ENCODE measurements at places on chromosomes 11 and 22. TPM values are rescaled to one million over a fixed set of nuclear protein-coding genes. Genes with fewer than 3 reads are reported as not detected.

DNA sequence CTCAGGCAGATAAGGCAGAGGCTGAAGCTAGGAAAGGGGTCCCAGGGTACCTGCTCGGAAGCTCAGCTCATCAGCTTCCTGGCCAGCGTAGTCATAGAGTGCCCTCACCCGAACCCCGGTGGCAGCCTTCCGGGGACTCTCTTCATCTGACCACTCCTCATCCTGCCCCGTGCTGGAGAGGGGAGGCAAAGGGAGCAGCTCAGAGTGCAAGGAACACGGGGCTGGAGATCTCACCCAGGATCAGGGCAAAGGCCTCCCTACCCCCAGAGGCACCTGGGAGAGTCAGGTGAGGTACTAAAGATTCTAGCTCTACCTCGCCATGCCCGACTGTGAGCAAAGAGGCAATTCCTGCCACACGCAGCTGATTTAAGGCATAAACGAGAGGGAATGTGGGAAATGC lies 1.6 kb upstream of the ARFGAP2 start:
- H3K27me3 ChIP-seq, result no peaks in the 10 kb centered on the region
- peak overlapping the region; percentile 99 for H3K27ac ChIP-seq
- peaks cover 17% of the 10 kb centered on the region for H3K4me1 ChIP-seq
- DNase-seq, result no peak

GRCh38 chr22:36904260-36904880 lies 9.1 kb upstream of the CSF2RB start:
- H3K27me3 ChIP-seq, result peaks cover 66% of the 10 kb centered on the region
- H3K4me3 ChIP-seq, result no peak overlapping the region
- H3K27ac ChIP-seq, result no peak overlapping the region
- no peaks in the 10 kb centered on the region for H3K4me1 ChIP-seq
- DNase-seq, result no peak
- peaks cover 4% of the 10 kb centered on the region for H3K36me3 ChIP-seq

NRIP3 gene
- 0.37 TPM for total RNA-seq

- no peaks in the 10 kb centered on the region for H3K27me3 ChIP-seq
- DNase-seq, result peak; percentile 65
- H3K27ac ChIP-seq, result no peak overlapping the region
- no peaks in the 10 kb centered on the region for H3K4me1 ChIP-seq
- H3K4me3 ChIP-seq, result no peak overlapping the region
- H3K36me3 ChIP-seq, result no peaks in the 10 kb centered on the region
These were observed 61.5 kb upstream of the EED start for GRCh38 chr11:86182976-86183584.

DNA sequence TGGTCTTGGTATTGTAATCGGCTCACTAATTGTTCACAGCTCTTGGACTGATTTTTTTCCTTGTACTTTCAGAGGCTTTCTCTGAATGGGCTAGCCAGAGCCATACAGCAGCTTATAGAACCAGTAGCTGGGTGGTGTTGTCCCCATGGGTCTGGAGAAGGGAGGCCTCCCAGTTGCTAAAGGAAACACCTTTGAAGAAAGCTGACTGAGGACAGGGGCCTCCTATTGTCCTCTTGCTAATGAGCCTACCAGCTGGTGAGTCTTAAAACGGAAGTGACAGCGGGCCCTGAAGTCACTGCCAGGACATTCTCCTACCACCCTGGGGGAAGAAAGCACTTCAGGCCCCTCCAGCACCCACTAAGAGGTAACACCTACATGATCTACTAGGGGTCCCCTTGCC lies 9.9 kb downstream of the FADS3 start:
- no peak overlapping the region for H3K4me3 ChIP-seq
- H3K36me3 ChIP-seq, result peaks cover 1% of the 10 kb centered on the region
- no peaks in the 10 kb centered on the region for H3K27me3 ChIP-seq
- no peak overlapping the region for H3K27ac ChIP-seq
- no peak for DNase-seq

- H3K36me3 ChIP-seq, result no peaks in the 10 kb centered on the region
- peaks cover 8% of the 10 kb centered on the region for H3K4me1 ChIP-seq
- H3K27ac ChIP-seq, result no peak overlapping the region
- DNase-seq, result peak; percentile 49
- no peak overlapping the region for H3K4me3 ChIP-seq
These were observed 6.4 kb downstream of the FADS2 start for GRCh38 chr11:61834278-61835048.

ZNF74 gene
- total RNA-seq, result 10.4 TPM

- no peaks in the 10 kb centered on the region for H3K27me3 ChIP-seq
- DNase-seq, result no peak
- no peaks in the 10 kb centered on the region for H3K36me3 ChIP-seq
These were observed 282.8 kb downstream of the MN1 start for GRCh38 chr22:27518531-27519340.

OR2AT4 gene
- not detected for total RNA-seq

GRCh38 chr11:70628855-70629844 lies 230.8 kb downstream of the CTTN start:
- H3K4me3 ChIP-seq, result no peak overlapping the region
- no peaks in the 10 kb centered on the region for H3K4me1 ChIP-seq
- H3K27ac ChIP-seq, result no peak overlapping the region
- H3K36me3 ChIP-seq, result no peaks in the 10 kb centered on the region
- H3K27me3 ChIP-seq, result no peaks in the 10 kb centered on the region
- no peak for DNase-seq

GRCh38 chr11:66069715-66070603 lies at the start of gene PACS1:
PACS1 (plus strand) TSS chr11:66070272; CDS start chr11:66070487, 215 bp downstream.
- H3K4me3 ChIP-seq, result peak within 1 kb of the TSS; percentile 86
- H3K27ac ChIP-seq, result peak within 1 kb of the TSS; percentile 83
- H3K36me3 ChIP-seq, result peaks cover 55% of the 10 kb centered on the region
- DNase-seq, result peak; percentile 47

KCNQ1OT1 gene
- 1.7 TPM for total RNA-seq

DNA sequence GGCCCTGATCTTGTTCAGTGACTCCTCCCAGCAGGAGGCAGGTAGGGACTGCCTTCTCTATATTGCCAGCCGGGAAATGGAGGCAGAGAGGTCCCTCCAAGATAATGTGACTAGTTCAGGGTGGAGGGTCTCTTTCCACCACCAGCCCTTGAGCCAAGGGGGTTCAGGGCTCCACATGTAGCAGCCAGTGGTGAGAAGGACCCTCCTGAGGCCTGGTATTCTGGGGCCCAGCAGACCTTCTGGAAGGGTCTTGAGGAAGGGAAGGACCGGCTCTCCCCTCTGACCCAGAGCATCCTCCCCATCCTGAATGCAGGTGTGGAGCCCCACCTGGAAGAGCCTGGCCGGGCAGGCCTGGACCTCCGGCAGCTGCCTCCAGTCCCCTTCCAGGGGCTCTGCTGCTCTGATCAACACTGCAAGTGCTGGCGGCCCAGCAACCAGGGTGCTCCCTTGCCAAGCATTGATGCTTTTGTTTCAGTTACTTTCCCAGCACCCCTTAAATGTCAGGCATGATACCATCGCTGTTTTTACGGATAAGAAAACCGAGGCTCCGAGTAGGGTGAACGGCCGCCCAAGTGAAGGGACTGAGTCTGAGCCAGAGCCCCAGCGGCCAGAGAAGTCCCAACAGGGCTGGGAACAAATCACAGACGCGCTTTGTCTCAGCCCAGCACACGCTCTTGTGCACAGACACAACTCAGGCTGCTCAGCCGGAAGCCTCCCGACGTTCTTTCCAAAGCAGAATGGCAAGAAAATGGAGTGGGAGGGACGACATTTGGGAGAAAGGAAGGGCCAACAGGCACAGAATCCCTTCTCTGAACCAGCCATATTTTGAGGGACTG lies 38.8 kb downstream of the DKK3 start:
- no peak for DNase-seq
- H3K27ac ChIP-seq, result no peak overlapping the region
- peaks cover 5% of the 10 kb centered on the region for H3K4me1 ChIP-seq
- no peak overlapping the region for H3K4me3 ChIP-seq
- no peaks in the 10 kb centered on the region for H3K27me3 ChIP-seq

DNA sequence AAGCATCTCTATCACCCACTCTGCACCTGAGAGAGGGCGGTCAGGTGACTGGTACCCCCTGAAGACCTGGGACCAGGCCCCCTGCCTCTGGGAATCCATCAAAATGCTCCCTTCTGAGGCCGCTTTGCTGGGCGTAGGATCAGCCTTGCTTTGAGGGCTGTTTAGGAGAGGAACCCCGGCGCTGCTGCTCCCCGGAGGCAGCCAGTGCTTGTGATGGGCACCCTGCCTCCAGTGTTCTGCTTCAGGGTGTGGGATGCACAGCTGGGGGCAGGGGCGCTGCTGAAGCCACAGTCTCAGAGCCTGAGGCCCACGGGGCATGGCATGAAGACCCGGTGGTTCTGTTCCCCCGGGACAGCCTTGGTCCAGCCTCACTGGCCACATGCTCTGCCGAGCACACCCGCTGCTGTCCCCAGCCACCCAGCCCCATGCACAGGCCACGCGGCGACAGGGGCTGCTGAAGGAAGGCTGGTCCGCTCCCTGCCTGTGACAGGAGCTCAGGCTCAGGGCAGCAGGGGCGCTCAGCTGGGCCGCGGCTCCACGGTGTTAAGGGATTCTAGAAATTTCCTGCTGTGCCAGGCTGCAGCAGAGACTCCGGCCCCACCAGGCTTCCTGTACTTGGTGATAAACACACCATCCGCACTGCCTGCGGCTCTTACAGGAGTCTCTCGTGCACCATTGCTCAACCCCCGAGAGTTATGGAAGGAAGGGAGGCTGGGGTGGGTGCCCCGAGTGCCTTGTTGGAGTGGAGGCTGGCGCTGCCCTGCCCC lies 91.0 kb downstream of the KCNQ1 start:
- no peak overlapping the region for H3K4me3 ChIP-seq
- H3K27me3 ChIP-seq, result no peaks in the 10 kb centered on the region
- H3K27ac ChIP-seq, result no peak overlapping the region
- H3K4me1 ChIP-seq, result peaks cover 13% of the 10 kb centered on the region

- H3K36me3 ChIP-seq, result peaks cover 4% of the 10 kb centered on the region
- no peaks in the 10 kb centered on the region for H3K27me3 ChIP-seq
- H3K4me3 ChIP-seq, result no peak overlapping the region
- H3K27ac ChIP-seq, result no peak overlapping the region
- H3K4me1 ChIP-seq, result peaks cover 7% of the 10 kb centered on the region
These were observed 362.1 kb downstream of the DDX10 start for GRCh38 chr11:109026891-109027489.

GRCh38 chr11:62012832-62013461 lies 45.5 kb upstream of the FTH1 start:
- peaks cover 19% of the 10 kb centered on the region for H3K4me1 ChIP-seq
- peak overlapping the region; percentile 85 for H3K27ac ChIP-seq
- peak; percentile 85 for DNase-seq
- peaks cover 4% of the 10 kb centered on the region for H3K36me3 ChIP-seq

GRCh38 chr11:126112547-126112946 lies 49.9 kb upstream of the CDON start:
- peaks cover 24% of the 10 kb centered on the region for H3K4me1 ChIP-seq
- DNase-seq, result no peak
- no peak overlapping the region for H3K27ac ChIP-seq

PRG2 gene
- 0.25 TPM for total RNA-seq

DNA sequence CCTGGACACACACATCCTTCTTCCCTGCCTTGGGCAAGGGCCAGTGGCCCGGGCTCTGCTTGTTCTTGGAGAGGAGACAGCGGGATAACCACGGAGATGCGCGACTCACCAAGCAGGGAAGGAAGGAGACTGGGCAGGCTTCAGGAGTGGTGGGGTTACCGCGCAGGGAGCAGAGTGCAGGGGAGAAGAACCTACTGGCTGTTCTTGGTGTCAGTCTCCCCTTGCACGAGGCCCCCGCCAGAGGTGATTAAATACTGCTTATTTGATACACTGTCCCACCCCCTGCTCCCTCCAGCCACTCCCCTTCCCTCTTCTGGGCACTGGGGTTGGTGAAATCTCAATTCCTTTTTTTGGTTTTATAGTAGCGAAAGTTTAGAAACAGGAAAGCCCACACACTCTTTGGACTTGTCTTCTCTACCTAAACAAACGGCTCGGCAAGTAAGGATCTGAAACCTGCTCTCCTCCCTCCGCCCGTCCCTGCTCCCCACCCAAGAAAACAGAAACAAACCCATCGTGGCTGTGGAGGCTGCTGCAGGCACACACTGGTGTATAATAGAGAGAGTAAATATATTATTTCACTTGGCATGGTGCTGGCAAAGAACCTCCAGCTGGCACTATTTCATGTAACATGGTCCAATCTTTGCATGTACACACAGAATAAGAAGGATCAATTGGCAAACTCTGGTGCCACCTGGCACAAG lies 10.8 kb downstream of the LARGE2 start:
- H3K4me1 ChIP-seq, result peaks cover 23% of the 10 kb centered on the region
- H3K27me3 ChIP-seq, result no peaks in the 10 kb centered on the region
- H3K36me3 ChIP-seq, result peaks cover 67% of the 10 kb centered on the region
- DNase-seq, result peak; percentile 9
- no peak overlapping the region for H3K4me3 ChIP-seq

- H3K27me3 ChIP-seq, result no peaks in the 10 kb centered on the region
- H3K36me3 ChIP-seq, result no peaks in the 10 kb centered on the region
- peak; percentile 31 for DNase-seq
- peak overlapping the region; percentile 77 for H3K27ac ChIP-seq
- peak overlapping the region; percentile 33 for H3K4me3 ChIP-seq
- H3K4me1 ChIP-seq, result peaks cover 29% of the 10 kb centered on the region
These were observed 2.3 kb upstream of the SMPD1 start for GRCh38 chr11:6387811-6388599.

- no peaks in the 10 kb centered on the region for H3K27me3 ChIP-seq
- no peaks in the 10 kb centered on the region for H3K36me3 ChIP-seq
- no peak overlapping the region for H3K4me3 ChIP-seq
These were observed 5.5 kb downstream of the KMT2A start for GRCh38 chr11:118441770-118442275.

All from MCF 10A (cell line).